ENCODE measurements at places on chromosomes 3 and 15.

DNA sequence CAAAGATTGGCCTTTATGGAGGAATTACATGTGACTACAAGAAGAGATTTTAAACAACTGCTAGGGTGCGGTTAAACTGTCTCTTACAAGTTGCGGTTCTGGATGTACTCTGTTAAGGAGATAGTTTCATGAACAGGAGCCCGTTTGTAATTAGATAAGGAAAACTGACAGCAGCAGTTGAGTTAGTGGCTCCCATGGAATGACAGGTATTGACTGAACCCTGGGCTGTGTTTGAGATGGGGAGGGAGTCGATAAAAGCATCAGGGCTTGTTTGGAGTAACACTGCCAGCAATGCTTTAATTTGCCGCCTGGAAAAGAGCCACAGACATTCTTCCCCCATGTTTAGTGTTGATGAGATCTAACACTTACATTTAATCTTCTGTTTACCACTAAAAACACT lies 139.9 kb downstream of the ROBO2 start:
- H3K36me3 ChIP-seq: no peaks in the 10 kb centered on the region
- H3K4me3 ChIP-seq: no peak overlapping the region
- no peaks in the 10 kb centered on the region for H3K27me3 ChIP-seq
- H3K27ac ChIP-seq: no peak overlapping the region
- no peaks in the 10 kb centered on the region for H3K4me1 ChIP-seq
- DNase-seq: no peak

DNA sequence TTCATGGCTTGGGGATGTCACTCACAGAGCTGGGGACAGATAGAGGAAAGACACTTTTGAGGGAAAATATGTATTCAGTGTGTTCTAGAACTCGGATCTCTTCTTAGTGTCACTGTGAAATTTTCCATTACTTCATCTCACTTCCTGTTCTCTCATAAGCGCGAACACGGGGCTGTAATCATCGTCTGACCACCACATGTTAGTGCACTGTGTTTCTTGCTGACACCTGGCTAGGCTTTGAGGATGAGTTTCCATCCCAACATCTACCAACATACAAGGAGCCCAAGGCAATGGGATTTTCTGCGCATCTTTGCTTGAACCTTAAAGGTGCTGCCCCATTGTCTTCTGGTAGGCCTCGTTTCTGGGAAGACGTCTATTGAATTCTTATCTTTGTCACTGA lies 84.0 kb downstream of the LIPC start:
- no peak for DNase-seq
- no peak overlapping the region for H3K27ac ChIP-seq
- H3K36me3 ChIP-seq: no peaks in the 10 kb centered on the region
- no peaks in the 10 kb centered on the region for H3K27me3 ChIP-seq
- no peaks in the 10 kb centered on the region for H3K4me1 ChIP-seq

DNA sequence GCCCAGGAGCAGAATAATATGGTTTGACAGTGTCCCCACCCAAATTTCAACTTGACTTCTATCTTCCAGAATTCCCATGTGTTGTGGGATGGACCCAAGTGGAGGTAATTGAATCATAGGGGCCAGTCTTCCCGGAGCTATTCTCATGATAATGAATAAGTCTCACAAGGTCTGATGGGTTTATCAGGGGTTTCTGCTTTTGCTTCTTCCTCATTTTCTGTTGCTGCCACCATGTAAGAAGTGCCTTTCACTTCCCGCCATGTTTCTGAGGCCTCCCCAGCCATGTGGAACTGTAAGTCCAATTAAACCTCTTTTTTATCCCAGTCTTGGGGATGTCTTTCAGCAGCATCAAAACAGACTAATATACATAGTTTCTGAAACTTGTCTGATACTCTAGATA lies 28.4 kb upstream of the ATP2C1 start:
- no peaks in the 10 kb centered on the region for H3K27me3 ChIP-seq
- H3K36me3 ChIP-seq: no peaks in the 10 kb centered on the region
- no peak overlapping the region for H3K4me3 ChIP-seq
- DNase-seq: no peak
- no peaks in the 10 kb centered on the region for H3K4me1 ChIP-seq

- no peak overlapping the region for H3K4me3 ChIP-seq
- H3K27me3 ChIP-seq: no peaks in the 10 kb centered on the region
- H3K4me1 ChIP-seq: no peaks in the 10 kb centered on the region
- H3K36me3 ChIP-seq: no peaks in the 10 kb centered on the region
Observed at GRCh38 chr3:73332558-73332957, 271.1 kb downstream of the EBLN2 start.

DNA sequence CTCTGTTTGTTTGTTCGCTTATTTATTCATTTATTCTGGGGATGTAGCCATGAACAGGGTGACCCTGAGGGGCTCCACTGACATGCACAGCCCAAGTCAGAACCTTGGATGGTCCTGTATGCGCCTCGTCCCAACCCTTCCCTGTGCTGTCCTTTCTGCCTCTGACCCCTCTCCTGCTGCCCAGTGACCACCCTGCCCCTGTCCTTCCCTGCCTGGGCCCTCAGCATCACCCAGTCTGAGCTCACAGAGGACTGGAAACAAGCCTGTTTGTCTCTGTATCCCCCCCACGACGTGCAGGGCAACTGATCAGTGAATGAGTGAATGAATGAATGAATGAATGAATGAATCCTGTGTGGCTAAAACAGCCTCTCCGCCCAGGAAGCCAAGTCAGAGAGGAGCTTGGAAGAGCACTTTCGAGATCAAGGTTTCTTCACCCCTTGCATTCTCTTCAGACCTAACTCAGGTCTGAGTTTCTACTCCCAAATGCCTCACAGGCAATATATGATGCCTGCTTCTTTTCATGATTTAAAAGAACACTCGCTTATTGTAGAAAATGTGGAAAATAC lies 157.7 kb downstream of the SMAD6 start:
- no peak overlapping the region for H3K27ac ChIP-seq
- H3K27me3 ChIP-seq: no peaks in the 10 kb centered on the region
- H3K36me3 ChIP-seq: no peaks in the 10 kb centered on the region
- no peak overlapping the region for H3K4me3 ChIP-seq
- no peaks in the 10 kb centered on the region for H3K4me1 ChIP-seq
- no peak for DNase-seq

GRCh38 chr3:123758081-123758564 lies 126.0 kb downstream of the MYLK start:
- H3K27me3 ChIP-seq: no peaks in the 10 kb centered on the region
- H3K4me1 ChIP-seq: peaks cover 16% of the 10 kb centered on the region
- H3K27ac ChIP-seq: peak overlapping the region; percentile 69

- DNase-seq: no peak
- no peaks in the 10 kb centered on the region for H3K36me3 ChIP-seq
- no peak overlapping the region for H3K4me3 ChIP-seq
- H3K27ac ChIP-seq: no peak overlapping the region
- no peaks in the 10 kb centered on the region for H3K27me3 ChIP-seq
Observed at GRCh38 chr3:117409701-117410459, 700.3 kb downstream of the TUSC7 start.
